ENCODE measurements at places on chromosomes 13 and 19.

- no peak for DNase-seq
These were observed 131.3 kb downstream of the SUCLA2 start for GRCh38 chr13:47869776-47870175.

- no peak for DNase-seq
These were observed 110.1 kb downstream of the FGF14 start for GRCh38 chr13:102291587-102292218.

GRCh38 chr19:56272161-56272798 lies at the start of gene EDDM13:
Gene EDDM13 (plus strand): TSS chr19:56272748. CDS start chr19:56272835, 87 bp downstream.
- DNase-seq = no peak

- DNase-seq = no peak
These were observed 9.4 kb downstream of the C19orf12 start for GRCh38 chr19:29705706-29706105.

DNA sequence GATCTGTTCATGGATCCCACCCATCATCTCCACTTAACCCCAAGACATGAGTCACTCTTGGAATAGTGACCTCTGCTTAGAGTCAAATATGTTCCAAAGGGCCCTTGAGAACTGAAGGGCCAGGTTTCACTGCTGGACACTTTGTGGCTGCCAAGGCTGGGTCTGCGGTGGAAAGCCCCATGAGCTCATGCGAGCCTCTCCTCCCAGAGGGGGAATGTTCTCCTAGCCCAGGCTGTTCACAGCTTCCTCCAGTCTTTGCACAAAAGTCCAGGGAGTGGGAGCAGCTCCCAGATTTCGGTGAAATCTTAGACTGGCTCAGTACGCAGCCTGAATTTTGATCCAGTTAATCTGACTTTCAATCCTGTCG lies 732 bp upstream of the DCLK1 start:
- DNase-seq = no peak

DNA sequence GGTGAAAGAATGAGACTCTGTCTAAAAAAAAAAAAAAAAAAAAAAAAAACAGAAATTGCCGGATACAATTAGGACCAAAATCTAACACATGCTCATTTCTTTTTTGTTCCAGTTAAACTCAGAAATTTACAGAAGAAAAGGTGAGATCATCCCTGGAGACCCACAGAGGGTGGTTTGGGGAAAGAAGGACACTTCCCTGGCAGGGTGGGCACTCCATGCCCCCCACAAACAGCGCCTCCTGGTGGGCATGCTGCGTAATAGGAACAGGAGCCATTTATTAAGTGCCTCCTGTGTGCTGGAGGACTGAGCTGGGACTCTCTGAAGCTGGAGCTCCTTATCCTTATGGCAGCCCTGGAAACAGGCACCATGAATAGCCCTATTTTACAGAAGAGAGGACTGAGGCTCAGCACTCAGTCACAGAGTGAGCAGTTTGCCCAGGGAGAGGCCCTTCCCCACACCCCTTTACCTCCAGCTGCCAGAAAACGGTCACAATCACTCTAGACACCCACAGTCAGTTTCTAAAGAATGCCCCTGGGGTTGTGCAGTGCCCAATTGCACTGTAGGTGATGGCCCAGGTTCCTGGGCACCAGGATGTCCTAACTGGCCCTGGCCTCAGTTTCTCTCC lies 10.1 kb downstream of the C19orf38 start:
- no peak for DNase-seq

GRCh38 chr13:103188713-103189326 lies 122.6 kb upstream of the SLC10A2 start:
- DNase-seq = no peak

- DNase-seq = no peak
These were observed 38.9 kb downstream of the TEX29 start for GRCh38 chr13:111359237-111359915.

DNA sequence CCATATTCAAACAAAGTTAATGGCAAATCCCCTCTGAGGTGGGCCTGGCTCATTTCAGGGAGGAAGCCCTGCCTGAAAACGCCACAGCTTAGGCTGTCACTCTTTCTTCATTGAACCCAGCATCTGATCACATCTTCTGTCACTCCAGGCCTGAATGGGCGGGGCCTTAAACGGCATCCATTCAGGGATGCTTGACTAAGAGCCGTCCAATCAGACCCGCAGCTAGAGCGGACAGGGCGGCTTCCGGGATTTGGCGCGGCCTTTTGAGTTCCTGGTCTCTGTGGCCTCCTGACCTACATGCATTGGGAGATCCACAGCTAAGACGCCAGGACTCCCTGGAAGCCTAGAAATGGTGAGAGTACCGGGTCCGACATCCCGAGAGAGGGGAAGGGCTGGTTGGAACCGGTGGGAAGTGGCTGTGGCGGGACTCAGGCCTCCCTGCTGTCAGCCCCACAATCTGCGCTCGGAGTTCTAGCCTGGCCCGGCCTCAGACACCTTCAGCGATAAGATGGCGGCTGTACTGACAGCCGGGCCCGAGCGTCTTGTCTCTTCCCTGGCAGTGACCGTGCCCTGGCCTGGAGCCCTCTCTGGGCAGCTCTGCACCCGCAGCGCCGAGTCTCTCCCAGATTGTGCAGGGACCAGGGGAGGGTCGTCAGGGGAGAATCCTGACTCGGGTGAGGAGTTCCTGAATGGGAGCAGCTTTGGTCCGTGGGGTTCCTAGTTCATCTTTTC lies at the start of gene ZNF723:
ZNF723 (plus strand) TSS at position 261 of the 732 bp plus-strand sequence; CDS start at position 350, 89 bp downstream.
- no peak for DNase-seq

- no peak for DNase-seq
These were observed 1700.1 kb upstream of the SLC10A2 start for GRCh38 chr13:104766319-104766718.

GRCh38 chr13:60572003-60572798 lies 175.2 kb downstream of the TDRD3 start:
- no peak for DNase-seq

All from stimulated activated CD8-positive, alpha-beta memory T cell treated with anti-CD3 and anti-CD28 coated beads, Interleukin-4, amount 100 ng/mL, for 1 hour (primary cell).